NCI-H2227 treated with DMSO at 0.1 percent for 48 hours (cell line): ENCODE measurements at places on chromosomes 12 and 14.

- no peak for DNase-seq
These were observed 148.4 kb downstream of the PIWIL1 start for GRCh38 chr12:130486146-130486435.

DNA sequence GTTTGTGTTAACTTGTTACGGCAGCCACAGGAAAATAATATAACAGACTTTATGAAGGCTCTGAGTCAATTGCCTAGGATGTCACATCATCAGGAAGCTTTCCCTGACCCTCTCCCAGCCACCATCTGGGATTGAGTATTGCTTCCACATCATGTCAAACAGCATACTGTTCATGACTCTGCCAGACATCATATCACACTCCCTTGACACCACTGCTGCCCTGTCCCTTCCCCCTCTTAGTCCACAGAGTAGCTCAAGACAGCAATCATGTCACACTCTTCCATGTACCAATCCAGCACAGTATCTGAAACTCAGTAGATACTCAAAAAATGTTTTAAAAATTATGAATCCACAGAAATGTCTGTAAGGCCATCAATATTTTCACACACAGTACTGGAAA lies 168.0 kb downstream of the PIK3C2G start:
- no peak for DNase-seq

DNA sequence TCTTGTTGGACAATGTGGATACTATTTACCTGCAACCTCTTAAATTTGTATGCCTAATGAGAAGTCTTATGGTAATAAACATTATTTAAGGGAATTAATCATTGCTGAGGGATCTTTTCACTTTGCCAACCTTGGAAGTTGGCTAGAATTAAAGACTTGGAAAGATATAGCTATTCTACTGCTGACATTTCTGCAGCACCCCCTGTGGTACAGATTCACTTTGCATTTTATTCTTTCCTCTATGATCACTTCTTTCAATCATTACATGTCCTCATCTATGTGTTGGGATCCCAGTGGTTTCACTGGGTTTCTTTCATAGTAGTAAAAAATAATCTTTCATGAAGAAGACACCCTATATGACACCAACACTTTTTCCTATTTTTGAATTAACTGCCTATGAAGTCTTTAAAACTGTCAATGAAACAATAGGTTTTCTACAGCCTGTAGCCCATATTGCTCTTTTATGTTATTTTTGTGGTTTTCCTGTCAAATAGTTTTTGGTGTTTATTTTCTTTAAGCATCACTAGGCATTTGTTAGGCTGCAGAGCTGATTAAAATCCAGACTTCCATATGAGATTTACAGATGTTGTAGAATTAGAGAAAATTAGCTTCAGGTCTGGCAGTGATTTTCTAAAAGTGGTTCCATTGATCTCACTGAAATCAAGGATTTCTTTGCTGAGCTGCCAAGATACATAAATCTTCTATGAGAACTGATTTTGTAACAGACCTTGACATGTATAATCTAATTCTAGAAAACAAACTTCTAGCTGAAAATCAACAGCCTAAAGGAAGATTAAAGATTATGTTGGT lies 256.1 kb downstream of the NAV3 start:
- DNase-seq, result no peak

DNA sequence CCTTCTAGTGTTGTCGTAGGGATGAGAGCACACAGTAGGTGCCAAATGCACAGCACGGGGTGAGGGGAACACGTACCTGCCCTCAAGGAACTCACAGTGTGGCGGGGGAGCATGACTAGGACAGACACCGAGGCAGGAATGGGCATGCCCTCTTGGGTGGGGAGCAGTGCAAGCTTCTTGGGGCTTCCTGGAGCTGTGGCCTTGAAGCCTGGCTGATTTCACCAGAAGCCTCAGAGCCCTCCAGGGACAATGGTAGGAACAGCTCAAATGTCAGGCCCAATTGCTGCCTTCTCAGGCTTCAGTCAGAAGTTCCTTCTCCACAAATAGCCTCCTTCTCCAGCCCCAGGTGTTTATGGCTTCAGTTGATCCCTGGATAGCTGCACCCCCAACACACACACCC lies 43.4 kb downstream of the TEAD4 start:
- no peak for DNase-seq

- DNase-seq, result no peak
These were observed 7.8 kb downstream of the CKB start for GRCh38 chr14:103514596-103515421.

GRCh38 chr14:92651106-92651757 lies 97.2 kb downstream of the LGMN start:
- no peak for DNase-seq

DNA sequence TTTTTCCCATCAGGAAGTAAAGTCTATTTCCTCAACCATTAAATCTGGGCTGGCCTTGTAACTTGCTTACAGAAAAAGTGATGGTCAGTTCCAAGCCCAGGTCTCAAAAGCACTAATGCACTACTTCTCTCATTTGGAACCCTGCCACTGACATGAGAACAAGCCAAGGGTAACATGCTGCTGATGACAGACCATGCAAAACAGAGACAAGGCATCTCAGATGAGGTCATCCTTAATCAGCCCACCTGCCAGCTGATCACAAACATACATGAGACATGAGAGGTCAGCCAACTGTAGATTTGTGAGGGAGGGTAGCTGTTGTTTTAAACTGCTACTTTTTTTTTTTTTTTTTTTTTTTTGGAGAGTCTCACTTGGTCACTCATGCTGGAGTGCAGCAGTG lies 16.2 kb downstream of the TWF1 start:
- no peak for DNase-seq

GRCh38 chr12:99495799-99496198 lies 151.8 kb upstream of the GARIN6 start:
- DNase-seq, result no peak

GRCh38 chr12:91985002-91985787 lies 160.5 kb downstream of the BTG1 start:
- DNase-seq, result no peak

GRCh38 chr12:109919456-109919855 lies 19.4 kb downstream of the TCHP start:
- DNase-seq, result no peak

- no peak for DNase-seq
These were observed 55.1 kb upstream of the FRMD6 start for GRCh38 chr14:51596488-51597117.

- no peak for DNase-seq
These were observed 87.8 kb downstream of the DICER1 start for GRCh38 chr14:95069547-95069946.

GRCh38 chr12:52606581-52607218 lies 5.4 kb upstream of the KRT72 start:
- no peak for DNase-seq

DNA sequence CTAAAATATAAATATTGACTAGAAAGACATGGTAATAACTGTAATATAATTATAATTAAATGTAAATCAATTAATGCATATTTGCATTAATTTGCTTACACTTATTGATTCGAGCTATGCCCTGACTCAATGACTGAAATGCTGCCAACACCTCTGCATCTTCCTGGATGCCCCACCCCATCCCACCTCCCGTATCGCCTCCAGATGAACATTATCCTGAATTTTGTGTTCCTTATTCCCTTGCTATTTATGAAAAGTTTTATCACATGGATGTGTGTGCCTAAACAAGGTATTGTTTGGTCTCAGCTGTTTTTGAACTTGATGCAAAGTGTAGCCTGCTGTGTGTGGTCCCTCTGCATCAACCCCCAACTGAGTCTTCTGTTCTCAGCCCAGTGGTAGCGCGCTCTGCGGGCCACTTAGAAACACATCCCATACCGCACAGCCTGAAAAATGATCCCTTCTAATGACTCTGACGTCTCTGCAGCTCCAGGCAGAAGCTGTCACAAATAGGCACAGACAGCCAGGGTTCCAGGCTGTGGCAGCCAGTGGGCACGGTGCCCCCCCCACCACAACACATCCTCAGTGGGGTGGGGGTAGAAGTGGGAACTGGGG lies 96.5 kb downstream of the PRMT8 start:
- no peak for DNase-seq

DNA sequence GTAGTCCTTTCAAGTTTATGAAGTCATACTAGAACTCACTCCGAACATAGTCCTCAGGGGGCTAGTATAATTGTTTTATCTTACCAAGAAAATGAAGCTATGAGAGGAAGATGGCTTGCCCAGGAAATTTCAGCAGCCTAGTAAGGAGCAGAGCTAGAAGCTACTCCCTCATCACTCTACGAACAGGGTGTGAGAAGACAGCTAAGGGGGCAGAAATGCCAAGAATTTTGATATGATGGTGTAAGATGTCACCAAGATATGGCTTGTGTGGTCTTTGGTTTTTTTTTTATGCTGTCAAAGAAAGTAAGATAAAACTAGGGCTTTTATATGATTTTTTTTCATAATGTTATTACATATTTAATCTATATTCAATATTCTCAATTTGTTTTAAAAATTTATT lies 47.6 kb downstream of the PRICKLE1 start:
- DNase-seq, result no peak

GRCh38 chr12:19140381-19141236 lies 11.1 kb downstream of the PLEKHA5 start:
- DNase-seq, result no peak

DNA sequence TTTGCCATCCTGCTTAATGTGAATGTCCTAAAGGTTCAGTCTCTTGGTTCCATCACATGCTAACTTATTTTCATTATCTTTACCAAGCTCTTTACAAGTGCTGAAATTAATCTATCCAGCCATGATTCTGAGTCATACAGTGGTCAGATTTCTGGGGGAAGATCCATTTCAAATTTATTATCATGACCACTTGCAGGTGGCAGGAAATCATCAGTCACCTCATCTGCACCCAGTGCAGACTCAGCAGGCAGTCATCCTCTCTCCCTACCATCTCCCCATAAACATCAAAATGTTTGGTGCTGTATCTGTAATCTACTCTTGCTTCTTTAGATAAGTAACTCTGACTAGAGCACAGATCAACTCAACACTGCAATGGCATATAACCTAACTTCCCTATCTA lies 23.5 kb downstream of the ATG14 start:
- DNase-seq, result no peak

GRCh38 chr14:72709916-72710611 lies 183.8 kb downstream of the DPF3 start:
- no peak for DNase-seq

- DNase-seq, result no peak
These were observed 101.6 kb downstream of the OTX2 start for GRCh38 chr14:56708704-56709103.

DNA sequence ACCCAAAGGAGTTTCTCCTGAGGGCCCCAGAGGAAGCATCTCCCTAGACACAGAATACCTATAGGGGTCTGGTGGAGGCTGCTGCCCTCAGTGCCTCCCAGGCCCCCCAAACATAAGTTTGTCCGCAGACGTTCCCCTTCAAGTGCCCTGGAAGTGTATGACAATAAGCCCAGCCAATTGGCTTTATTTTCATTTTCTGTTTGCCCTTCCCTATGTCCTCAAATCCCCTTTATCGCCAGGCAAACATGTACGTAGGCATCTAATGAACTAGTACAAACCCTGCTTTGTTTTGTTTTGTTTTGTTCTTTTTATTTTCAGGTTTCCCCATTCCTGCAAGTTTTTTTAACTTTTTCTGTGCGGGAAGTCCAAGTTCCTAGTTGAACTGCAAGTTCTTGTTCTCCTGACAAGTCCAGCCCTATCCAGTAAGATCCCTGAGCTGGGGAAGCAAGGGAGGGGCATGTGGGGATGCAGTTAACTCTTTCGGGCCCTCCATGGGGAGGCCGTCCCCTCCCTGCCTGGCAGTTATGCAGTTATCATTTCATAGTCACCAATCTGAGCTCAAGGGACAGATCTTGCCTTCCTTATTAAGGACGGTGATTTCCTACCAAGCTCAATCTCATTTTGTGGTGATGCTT lies 141.9 kb downstream of the KCNA5 start:
- DNase-seq, result no peak

DNA sequence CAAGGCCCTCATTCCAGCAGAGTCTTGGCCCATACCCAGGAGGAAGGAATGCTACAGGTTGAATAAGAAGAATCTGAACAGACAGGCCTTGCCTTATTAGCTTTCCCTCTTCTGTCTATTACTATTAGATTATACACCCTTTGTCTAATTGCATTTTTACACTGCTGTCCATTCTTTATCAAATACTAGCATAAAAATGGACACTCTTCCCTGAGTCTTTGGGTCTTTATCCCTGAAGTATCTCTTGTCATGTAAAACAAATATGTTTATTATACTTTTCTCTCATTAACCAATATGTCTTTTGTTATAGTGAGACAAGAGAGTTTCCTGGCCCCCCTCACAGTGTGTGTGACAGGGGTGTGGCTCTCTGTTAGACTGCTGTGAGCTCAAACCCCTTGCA lies 897.4 kb upstream of the SEL1L start:
- no peak for DNase-seq

DNA sequence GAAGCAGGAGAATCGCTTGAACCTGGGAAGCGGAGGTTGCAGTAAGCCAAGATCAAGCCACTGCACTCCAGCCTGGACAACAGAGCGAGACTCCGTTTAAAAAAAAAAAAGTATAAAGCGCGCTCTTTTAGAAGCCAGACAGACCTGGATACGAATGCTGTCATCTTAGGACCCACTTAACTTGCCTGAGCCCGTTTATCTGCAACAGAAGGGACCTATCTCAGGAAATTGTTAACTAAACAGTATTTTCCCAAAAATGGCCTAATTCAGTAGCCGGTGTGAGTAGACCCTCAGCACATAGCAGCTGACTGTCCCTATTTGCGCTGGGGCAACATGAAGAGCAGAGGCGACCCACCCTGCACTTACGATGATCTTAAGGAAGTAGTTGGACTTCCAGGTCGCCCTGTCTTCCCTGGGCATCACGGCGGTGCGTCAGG lies 529 bp downstream of the RPLP0 start:
- no peak for DNase-seq

DNA sequence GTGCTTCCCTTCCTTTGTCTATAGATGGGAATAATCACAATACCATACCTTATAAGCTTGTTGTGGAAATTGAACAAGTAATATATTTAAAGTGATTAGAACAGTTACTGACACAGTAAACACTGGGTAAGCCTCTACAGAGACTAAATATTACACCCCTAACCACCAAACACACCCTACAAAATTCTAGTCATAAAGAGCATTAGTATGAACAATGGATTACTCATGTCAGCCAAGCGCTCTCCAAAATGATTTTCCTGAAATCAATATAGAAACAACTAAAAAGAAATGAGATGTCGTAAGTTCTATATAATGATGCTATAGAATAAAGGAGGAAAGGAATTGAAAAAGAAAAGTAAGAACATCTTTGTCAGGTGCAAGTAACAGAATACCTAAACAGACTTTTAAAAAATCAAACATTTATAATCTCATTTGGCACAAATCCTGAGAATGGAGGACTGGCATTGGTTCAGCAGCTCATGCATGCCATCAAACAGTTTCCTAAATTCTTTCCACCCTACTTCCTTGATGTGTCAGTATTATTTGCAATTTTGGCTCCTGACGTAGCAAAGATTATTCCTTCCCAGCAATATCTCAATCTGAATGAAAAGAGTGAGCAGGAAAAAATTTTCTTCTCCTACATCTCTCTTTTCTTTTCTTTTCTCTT lies 118.0 kb downstream of the SINHCAF start:
- DNase-seq, result no peak

- DNase-seq, result peak; percentile 77
These were observed 774 bp upstream of the WDR20 start for GRCh38 chr14:102138961-102139285.
